ENCODE measurements at places on chromosomes 4 and X.

DNA sequence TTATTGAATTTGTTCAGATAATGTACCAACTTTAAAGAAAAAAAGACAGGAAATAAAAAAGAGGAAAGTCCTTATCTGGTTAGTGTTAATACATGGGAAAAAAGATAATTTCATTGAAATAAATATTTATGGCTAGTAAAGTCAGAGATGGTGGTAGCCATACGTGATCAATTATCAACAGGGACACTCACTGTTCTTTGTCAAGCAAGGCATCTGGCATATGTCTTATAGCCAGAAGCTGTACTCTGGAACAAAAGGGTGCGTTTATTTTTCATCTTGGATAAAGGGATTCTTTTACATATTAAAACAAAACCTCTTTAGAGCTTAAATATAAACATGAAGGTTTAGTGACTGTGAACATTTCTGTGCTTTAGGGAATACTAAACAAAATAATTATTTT, 26.7 kb downstream of the HDX start:
- no peak for DNase-seq

DNA sequence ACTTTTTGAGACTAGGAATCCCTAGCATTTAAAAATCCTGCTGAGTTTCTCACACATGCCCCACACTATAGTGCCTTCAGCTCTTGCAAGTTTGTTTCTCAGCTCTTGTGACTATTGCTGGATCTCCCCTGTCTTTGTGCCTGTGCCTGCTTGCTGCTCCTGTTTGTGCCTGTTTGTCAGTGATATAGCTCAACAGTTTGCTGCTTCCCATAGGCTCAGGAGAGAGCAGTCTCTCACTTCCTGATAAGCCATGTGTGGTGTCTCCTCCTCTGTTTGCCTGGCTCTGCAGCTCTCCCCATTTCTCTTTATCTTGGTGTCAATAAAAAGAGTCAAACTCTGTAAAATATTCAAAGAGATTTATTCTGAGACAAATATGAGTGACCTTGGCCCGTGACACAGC, 259.8 kb upstream of the CLNK start:
- no peak for DNase-seq

DNA sequence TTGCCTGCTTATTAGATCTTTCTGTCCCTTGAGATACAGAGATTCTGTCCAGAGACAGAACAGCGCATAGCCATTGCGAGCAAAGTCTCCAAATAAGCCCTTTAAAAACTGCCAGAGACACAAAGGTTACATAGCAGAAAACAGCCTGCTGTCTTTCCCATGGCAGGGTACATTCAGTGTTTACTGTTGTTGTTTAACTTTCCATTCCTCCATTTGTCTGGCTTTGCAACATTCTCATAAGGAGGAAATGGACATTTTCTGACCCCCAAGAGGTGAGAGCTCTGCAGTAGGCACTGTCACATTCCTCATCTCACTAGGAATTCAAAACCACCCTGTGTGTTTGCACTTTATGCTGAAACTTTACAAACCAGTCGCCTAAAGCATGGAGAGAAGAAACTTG, 48.3 kb downstream of the PDE5A start:
- no peak for DNase-seq

DNA sequence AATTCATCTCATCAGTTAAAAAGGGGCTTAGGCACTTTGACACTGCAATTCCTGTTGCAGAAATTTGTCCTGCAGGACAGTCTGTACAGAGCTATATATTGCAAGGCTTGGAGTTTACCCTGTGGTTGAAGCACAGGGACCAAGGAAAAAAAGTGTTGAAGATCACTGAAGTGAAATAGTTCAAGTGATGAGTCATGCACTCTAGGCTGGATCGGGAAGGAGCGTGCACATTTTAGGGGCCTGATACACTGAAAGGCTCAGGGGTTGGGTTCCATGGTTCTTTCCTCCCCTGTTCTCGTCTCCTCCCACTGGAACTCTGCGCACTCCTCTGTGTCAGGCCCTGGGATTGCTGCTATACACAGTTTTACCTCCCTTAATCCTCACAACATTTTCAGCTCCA, 104.9 kb upstream of the ARMCX2 start:
- no peak for DNase-seq

DNA sequence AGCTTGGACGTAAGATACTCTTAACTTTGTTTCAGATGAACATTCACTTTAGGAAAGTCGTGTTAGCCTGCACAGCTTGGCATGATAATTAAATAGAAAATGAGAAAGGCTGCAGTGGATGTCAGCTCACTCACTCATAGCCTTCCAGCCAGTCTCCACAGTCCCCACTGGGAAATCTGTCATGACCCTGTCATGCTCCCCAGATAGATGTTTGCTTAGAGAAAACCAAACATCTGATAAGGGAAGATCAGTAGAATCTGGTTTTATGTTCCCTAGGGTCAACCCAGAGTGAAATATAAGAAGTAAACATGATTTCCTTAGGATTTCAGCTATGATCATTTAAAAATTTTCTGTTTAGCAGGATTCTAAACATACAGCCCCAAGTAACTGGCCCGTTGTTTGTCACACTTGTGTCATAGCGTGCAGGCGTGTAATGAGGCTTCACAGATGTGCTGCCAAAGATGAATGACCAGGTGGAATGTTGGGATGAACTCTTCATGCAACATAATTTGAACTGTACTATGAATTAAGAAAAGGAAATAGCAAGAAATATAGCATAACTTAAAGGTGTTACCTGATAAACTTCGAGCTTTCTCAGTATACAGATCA, 180.1 kb downstream of the BANK1 start:
- DNase-seq, result peak; percentile 48

- no peak for DNase-seq
Observed at GRCh38 chr4:189087971-189088370, 852.7 kb upstream of the FRG1 start.

DNA sequence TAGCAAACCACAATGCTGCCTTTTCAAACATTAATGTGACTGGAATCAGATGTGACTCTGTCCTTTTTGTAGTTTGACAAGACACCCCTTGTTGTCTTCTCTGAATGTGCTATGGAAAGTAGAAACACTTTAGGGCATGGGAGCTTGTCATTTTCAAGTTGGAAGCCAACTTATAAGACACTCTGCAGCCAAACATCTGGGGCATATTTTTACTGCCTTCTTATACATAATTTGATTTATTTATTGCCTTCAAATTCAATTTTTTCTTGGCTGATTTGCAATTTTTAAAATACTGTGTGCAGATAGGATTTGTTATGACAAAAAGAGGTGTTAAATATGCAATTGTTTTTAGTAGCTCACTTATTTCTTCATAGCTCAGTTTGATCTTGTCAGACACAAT, 1002.0 kb upstream of the PCDH7 start:
- no peak for DNase-seq

GRCh38 chrX:39396358-39396995, 595.2 kb downstream of the MID1IP1 start:
- DNase-seq, result peak; percentile 72

DNA sequence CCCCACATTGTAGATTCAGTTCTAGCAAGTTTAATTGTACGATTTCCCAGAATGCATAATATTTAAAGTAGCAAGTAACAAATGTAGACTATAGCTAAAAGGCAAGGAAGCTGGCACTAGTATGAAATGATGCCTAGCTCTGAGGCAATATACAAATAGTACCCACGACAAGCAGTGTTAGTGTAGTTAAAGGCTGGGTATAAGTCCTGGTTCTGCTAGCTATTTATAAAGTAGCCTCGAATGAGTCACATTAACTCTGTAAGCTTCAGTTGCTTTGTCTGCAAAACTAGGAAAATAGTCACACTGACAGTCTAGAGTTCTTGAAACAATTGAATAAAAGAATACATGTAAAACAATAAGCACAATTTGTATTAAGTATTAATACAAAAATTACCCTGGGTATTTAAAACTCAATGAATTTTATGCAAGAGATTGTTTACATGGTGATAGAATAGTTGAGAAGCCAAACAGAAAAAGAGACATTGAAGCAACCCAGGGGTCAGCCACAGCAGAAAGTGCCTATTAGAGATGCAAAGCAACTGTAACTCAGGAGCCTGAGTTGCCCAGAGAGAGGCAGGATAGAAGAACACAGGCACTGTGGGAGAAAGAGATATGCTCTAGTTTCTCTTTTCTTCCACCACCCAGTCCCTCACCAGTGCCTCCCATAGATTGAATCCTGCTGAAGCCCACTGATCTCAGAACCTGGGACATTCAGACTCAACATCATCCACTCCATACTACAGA, 949.0 kb downstream of the C4orf33 start:
- no peak for DNase-seq

DNA sequence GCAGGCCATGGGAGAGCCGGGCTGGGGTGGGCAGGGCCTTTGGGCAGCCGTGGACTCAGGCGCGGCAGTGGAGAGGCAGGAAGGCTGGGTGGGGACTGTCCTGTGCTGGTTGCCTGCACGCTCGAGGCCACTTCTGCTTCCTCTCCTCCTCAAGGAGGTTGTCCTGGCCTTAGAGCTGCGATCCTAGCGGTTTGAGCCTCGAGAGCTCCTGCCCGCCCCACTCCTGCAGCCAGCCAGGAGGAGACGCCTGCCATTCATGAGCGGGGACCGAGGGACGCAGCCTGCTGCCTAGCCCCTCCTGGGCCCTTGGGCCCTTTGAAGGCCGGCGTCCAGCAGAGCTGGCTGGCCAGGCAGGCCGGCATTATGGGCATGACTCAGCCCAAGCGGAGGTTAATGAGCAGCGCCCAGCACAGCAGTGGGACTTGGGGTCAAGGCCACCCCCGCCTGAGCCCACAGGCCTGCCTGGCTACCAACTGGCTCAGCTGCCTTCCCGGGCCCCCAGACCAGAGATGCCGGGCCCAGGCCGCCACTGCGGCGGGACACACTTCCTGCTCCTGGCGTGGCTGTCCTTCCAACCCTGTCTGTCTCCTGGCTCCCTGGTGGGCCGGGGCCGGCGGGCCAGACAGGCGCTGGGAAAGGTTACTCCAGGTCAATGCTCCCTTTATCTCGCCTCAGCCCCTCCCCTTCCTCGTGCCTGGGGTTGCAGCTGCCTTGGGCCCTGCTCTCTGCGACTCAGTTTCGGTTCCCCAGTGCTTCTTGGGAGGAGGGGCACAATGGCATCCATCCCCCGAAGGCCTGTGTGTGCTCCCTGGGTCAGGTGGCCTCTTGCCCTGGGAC, 1.8 kb downstream of the ABCD1 start:
- no peak for DNase-seq

- DNase-seq, result no peak
Observed at GRCh38 chrX:7133050-7133440, 14.5 kb upstream of the STS start.

GRCh38 chrX:100931925-100932285, 3.2 kb upstream of the XKRX start:
- no peak for DNase-seq

DNA sequence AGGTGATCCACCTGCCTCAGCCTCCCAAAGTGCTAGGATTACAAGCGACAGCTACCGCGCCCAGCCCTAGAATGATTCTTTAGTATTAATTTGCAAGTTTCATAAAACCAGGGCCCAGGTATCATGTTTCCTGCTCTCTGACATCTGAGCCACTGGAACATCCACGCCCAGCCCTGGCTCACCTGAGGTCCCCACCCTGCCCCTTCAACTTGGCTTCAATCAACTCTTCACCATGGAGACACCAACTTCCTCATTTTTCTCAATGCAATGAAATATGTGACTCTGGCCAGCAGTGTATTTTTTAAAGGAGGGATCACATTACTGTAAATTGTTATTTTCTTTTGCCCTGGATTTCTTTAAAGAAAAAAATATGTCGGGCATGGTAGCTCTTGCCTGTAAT, 3.9 kb downstream of the PRSS12 start:
- no peak for DNase-seq
